Mucosa of descending colon (tissue), 3 donors: ENCODE measurements at places on chromosomes 12 and 14.

- peak; percentile 25 for DNase-seq
Measured at GRCh38 chr12:12265571-12266388, 1.1 kb downstream of the LRP6 start.

DNA sequence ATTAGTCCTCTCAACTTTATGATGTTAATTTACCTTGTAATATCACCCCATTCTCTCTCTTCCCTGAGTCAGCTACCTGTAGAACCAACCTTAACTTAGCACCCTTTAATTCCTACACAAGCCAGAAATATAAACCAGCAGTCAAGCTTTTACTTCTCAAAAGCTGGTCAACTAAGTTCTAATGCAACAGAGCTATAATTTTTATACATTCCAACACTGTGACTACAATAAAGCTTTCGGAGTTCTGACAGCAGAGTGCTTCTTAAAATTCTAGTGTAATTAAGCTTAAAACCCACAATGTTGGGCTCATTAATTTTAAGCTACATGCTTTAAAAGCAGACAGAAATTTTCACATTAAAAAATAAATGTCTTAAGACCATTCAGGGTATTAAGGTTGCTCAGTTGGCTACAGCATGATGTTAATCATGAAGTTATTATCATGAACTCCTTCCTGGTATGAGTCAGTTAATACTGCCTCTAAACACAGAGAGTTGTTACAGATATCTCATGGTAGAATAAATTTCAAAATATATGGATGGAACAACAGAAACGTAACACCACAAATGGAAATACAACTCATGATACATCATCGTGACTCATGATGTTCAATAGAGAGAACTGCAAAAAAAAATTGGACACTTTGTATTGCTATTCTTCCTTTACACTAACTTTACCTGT lies 126.7 kb downstream of the EPS8 start:
- no peak for DNase-seq

- no peak for DNase-seq
Measured at GRCh38 chr12:131313635-131314034, 359.9 kb downstream of the ADGRD1 start.

DNA sequence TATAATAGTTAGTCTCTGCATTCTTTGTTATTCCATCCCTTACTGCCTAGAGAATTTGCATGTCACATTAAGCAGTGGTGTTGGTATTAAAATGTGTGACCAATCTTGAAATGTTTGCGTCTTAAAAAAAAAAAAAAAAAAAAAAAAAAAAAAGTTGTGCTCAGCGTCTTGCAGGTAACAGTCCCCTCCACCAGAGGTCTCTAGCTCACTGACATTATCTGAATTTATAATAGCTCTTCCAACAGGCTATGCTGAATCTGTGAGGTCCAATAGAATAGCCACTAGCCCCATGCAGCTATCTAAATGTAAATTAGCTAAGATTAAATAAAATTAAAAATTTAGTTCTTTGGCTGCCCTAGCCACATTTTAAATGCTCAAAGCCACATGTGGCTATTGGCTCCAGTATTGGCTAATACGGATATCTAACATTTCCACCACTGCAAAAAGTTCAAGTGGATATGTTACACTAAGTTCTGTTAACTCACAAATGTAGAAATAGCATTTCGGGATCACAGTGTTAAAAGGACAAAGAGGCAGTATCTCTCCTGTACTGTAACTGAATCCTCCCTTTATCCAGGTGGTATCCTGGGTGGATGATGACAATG lies 28.7 kb downstream of the NKX2-8 start:
- no peak for DNase-seq

DNA sequence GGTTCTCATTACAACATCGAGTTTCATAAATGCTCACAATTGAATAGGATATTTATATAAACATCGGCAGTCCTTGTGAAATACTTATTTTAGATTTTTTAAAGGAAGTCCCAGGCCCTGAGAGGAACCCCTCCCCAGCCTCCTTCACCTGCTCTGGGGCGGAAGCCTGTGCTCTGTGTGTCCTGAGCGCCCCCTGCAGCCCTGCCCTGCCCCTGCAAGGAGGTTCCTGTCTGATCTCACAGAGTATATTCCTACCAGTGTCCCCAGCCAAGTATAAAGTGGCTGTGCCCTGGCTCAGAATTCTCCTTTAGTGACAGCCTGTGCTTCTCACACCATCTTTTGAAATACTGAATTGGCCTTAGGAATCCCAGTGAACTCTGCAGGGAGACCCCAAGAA lies 659.5 kb downstream of the TMEM121 start:
- peak; percentile 53 for DNase-seq

- DNase-seq, result no peak
Measured at GRCh38 chr14:58717813-58718212, 80.1 kb downstream of the DACT1 start.

GRCh38 chr14:95480109-95480886 lies 36.2 kb downstream of the SYNE3 start:
- no peak for DNase-seq

DNA sequence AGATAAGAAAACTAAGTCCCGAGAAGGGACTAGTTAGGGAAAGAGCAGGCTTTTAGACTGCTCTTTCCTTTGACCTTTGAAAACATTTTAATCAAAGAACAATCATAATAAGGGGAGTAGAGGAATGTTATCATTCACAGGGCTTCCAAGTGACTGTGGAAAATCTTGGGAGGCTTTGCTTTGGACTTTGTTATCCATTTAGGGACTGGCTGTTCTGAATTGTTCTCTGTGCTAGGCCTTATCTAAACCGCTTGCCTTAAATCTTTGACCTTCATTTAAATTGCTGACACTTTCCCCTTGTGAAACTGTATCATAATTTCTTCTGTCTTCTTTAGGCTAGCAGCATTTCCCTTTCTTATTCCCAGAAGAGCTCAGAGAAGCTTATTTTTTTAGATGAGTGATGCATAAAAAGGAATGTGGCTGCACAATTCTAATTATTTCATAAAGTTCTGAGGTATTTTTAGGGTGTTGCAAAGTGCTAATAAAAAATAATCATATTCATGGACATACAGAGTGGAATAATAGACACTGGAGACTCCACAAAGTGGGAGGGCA lies 9.5 kb upstream of the CALM1 start:
- DNase-seq, result no peak

DNA sequence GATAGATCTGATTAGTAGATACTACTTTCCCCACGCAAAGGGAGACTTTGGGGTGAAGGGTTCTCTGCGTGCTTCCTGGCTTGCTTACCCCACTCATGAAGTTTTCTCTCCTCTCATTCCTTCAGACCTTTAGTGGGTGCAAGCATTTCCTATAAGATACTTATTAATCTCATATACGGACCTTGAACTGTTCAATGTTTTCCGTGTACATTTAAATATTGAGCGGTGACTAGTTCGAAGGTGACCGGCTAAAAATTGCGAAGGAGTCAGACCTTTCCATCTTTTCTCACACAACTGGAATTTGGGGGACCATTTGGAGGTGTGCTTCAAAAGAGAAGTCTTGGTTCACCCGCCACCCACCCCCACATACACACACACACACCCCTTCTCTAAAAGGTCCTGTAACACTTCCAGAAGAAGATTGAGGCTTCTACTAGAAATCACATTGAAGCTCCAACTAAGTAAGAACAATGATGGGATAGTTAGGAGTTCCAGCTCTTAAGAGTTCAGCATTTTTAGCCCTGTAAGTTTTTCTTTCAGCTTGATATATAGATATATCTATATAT lies 6.1 kb upstream of the FOXG1 start:
- no peak for DNase-seq

DNA sequence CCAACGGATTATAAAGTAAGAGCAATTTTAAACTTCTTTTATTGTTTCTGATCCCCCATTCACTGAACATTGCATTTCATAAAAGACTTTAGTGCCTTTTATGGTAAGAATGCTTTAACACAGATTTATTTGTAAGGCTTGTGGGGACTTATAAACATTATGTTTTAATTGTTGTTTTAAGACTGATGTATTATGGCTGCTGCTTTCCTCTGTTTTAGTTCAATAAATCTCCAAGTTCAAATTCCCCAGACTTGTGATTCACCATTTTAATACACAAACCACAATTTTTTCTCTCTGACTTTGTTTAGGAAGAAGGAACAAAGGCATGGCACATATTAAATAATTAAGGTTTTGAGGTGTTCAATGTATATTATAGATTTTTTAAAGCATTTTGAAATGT lies 753.3 kb downstream of the SLC6A15 start:
- DNase-seq, result no peak

DNA sequence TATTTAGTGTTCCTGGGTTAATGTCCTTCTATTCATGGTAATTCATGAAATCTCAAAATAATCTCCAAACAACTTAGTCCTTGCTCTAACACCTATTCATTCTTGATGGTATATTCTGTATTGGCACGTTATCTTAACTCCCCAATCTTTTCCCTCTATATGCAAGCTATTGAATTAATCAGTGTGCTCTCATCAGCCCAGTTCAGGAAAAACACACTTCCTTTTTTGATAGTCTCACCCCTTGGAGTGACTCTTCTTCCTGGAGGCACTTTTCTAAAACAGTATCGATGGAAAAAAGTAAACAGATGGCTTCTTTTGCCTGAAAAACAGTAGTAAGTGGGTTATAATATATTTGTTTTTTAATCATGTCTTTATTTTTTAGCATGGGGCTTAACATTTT lies 28.6 kb downstream of the TULP3 start:
- DNase-seq, result no peak

DNA sequence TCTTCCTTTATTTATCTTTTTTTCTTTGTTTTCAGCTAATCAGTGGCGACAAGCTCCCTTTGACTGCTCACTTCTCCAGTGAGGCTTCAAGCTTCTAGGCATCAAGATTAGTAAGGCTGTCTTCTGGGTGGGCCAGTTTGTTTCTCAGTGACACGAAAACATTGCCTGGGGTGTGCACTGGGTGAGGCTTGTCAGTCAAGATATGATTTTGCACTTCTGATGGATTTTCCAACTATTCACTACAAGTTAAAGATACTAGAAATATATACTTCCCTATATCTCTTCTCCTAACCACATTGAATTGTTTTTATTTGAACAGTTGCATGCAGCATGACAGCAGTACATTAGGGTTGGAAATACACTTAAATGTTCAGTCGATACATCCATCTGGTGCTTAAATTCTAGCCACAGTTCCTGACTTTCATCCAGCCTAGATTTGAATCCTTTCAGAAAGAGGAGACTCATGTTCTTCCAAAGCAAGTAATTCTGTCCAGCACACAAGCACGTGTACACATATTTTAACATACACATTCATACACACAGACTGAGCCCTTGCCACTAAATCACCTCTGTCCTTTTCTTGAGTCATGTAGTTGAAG lies 275.6 kb upstream of the NOVA1 start:
- no peak for DNase-seq

- DNase-seq, result no peak
Measured at GRCh38 chr12:108379823-108380222, 40.7 kb upstream of the CMKLR1 start.

DNA sequence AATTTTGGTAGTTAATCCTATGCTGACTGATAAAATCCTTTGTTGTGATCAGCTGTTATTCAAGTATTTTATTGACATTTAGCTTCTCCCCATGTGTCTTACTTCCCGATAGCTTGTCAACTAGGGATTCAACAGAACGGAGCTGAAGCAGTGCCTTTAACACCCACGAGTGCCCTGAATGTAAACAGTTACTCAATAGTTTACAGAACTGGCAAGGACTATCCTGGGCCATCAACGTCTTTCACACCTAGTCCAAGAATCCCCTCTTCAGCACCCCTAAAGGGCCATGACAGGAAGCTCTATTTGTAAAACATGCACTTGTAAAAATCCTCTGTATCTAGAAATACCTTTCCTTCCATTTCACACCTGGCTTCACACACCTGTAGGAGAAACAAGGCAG lies 45.3 kb downstream of the SETD3 start:
- DNase-seq, result no peak

- DNase-seq, result no peak
Measured at GRCh38 chr12:101620762-101621133, 26.0 kb downstream of the MYBPC1 start.

DNA sequence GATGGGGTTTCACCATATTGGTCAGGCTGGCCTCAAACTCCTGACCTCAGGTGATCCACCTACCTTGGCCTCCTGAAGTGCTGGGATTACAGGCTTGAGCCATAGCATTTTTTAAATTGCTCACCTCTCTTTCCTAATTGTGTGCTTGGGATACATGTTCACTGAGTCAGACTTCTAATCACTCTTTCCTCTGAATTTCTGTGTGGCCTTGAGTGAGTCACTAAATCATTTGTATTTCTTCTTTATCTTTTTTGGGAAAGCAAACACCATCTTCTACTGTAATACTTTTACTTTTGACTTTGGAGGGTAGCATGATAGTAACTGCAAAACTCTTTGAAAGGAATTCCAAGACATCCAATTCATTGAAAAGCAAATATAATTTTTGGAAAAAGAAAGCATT lies 60.8 kb downstream of the FLRT2 start:
- DNase-seq, result no peak

DNA sequence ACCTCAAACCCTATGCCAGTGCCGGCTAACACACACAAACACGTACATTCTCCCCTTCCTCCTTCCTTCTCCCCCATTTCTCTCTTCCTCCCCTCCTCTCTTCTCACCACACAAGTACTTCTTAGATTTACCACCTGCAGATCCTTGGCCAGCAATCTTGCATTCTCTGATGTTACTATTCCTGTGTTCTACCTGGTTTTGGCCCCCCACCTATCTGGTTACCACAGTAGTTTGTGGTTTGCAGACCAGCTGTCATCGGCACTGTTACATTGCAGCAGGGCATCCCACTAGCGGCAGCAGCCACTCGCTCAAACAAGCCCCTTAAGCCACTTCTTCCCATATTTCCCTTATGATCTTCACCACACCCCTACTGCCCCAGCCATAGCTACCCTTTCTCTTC lies 3.9 kb downstream of the ABHD4 start:
- no peak for DNase-seq

GRCh38 chr14:103078860-103079587 lies 5.0 kb upstream of the LBHD2 start:
- DNase-seq, result no peak

DNA sequence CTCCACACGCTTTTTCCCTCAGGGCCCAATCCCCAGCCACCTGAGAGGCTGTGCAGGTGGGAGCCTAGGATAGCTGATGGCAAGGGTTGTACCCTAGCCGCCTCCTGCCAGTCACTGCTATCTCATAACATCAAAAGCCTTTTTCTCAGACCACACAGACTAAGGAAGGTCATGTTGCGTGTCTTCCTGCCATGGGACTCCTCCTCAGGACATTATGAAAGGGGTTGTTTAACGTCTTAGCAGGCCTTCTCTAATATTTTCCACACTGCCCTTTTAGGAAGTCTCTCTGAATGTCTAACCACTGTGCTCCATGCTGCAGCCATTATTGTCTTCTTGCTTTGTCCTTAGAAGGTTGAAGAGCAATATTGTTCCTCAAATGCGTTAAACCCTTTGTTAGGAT lies 7.6 kb upstream of the SMUG1 start:
- DNase-seq, result no peak
